ENCODE measurements at places on chromosomes 6 and 20. TPM values are rescaled to one million over a fixed set of nuclear protein-coding genes. Genes with fewer than 3 reads are reported as not detected.

The ERVFRD-1 gene
- not detected for total RNA-seq

- DNase-seq, result no peak
Observed at GRCh38 chr6:103617642-103618041, 1242.1 kb downstream of the HACE1 start.

The IPCEF1 gene
- 102 TPM for total RNA-seq

- no peak for DNase-seq
Observed at GRCh38 chr6:115467726-115468125, 593.0 kb downstream of the FRK start.

The CDH4 gene
- total RNA-seq, result 0.44 TPM

The NR2E1 gene
- total RNA-seq, result not detected

GRCh38 chr20:11395581-11395980, 522.1 kb upstream of the BTBD3 start:
- DNase-seq, result no peak

- no peak for DNase-seq
Observed at GRCh38 chr6:13372688-13373487, 44.6 kb upstream of the TBC1D7 start.

- DNase-seq, result no peak
Observed at GRCh38 chr6:42125231-42125630, 17.2 kb downstream of the C6orf132 start.

DNA sequence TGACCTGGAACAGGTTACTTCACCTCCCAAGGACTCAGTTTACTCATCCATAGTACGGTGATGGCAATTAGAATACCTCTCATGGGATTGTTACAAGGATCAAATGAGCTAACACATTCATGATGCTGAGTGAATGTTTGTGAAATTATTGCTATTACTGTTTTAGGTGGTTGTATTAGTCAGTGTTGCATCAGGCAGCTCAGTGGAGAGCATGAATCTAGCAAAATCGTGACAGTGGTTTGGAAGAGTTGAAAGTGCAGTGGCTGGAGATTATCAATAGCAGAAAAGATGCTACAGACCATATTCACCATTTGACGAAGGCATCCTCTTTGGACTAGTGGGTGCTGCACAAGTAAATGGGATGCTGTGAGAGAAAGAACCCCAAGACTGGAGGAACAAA, 50.4 kb upstream of the CTNNBL1 start:
- DNase-seq, result no peak

- no peak for DNase-seq
Observed at GRCh38 chr20:23046431-23046830, 3.0 kb downstream of the THBD start.

DNA sequence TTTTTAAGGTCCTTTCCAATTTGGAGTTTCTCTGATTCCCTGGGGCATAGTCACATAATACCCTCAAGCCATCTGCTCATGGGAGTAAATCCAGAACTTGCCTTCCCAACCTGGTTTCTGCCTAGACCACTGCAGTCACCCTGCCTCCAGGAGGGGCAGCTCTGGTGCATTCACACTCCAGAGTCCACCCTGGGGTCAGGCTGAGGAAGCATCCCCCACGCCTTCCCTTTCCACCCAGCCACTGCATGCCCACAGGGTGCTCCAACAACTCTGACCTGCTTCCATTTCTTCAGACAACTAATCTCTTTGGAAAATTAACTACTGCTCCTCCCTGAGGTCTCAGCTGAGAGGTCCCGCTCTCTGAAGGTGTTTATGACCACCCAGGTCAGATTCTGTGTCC, 211.4 kb upstream of the RIN2 start:
- DNase-seq, result no peak

- DNase-seq, result no peak
Observed at GRCh38 chr6:94269256-94269655, 849.9 kb upstream of the EPHA7 start.

DNA sequence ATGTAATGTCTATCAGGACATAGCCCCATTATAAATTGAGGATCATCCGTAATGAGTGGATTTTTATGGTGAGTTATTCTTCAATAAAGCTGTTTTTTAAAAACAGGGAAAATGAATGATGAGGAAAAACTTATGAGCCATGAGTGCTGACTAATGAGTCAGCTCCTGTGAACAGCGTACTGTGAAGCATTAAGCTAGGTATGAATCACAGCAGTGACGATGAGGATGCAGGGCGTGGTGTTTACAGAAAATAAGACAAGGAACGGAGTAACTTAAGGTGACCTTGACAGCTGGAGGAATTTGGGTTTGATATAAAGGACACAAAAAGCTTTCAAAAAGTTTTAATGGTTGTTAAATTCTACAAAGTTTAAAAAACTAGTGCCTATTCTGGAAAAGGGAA, 96.3 kb downstream of the FOXF2 start:
- no peak for DNase-seq

DNA sequence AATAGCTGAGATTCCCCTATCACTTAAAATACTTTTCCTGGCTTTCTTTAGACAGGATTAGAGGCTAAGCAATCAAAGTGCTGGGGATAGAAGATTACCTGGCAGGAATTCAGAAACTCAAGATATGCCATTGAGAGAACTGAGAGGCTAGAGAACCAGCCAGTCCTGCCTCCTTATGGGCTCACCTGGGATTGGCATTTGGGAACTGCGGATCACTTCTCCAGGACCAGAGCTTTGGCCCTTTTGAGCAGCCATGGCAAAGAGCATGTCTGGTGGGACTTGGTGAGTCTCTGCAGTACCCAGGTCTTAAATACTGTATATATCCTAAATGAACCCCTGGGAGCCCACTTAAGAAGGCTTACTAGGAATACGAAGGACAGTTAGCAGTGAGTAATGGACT, 399.1 kb downstream of the BTBD3 start:
- no peak for DNase-seq

The HDAC2 gene
- total RNA-seq, result 64.8 TPM
